ENCODE measurements at places on chromosomes 2 and 18.

DNA sequence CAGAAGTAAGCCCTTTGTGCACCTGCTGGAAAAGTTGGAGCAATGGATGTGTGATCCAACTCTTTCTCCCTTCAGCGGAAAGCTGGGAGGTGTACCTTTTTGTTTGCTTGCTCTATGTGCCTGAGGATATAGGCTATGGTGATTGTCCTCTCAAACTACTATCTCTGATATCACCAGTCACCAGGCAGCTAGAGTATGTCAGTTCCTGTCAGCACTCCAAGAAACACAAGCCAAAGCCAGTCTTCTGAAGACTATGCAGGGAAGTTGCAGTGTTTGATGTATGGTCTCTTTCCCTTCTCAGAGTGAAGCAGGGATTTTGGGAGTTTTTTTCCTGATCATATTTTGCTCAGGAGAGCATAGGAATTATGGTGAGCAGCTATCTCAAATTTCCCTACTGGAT is 146.4 kb downstream of the PTH2R start:
- no peak for DNase-seq

DNA sequence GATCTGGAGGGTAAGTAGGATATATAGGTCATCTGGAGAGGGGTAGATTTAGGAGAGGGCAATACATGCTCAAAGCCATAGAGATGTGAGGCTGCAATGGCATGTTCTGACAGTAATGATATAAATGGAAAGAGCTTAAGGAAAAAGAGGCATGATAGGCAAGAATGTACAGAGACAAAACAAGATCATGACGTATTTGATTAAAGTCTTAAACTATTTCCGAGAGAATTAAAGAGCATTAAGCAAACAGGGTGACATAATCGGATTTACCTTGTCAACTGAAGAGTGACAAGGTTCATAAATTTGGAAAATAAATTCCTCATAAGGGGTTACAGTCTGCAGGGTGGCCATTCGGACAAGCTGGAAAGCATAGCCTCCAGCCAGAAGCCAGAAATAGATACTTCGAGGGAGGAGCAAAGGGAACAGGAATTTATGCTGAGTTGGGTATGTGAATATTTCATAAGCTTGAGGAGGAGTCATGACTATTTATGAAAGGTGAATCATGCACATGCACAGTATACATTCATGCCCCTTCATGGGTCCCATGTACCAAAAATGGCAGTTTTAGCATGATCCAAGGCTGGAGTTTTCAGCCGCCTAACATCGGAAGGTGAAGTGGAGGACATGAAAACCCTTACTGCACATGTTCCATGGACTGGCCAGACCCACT is 396.2 kb upstream of the VWC2L start:
- no peak for DNase-seq

- no peak for DNase-seq
Observed at GRCh38 chr2:191126386-191127085, 24.3 kb downstream of the STAT4 start.

DNA sequence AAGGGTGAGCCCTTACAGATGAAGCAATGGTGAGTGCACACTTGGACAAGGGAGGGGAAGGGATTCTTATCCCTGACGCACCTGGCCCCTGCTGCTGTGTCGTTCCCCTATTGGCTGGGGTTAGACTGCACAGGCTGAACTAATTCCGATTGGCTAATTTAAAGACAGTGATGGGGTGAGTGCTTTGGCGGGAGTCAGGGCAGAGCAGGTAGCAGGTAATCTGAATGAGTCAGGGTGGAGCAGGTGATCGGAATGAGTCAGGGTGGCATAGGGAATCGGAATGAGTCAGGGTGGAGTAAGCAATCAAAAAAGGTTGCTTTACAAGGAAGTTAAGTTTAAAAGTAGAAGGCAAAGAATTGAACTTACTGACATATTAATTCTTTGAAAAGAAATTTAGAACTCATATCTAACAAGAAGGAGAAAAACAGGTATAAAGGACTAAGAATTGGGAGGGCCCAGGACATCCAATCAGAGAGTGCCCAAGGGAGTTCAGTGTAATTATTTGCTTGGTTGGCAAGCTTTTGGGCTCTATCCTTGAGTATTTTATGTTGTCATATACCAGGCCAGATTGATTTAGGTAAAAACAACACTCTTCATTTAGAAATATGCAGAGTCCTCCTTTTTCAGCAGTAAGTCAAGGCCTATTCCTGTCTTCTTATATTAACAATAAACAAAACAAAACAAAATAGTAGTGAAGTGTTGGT is 52.3 kb upstream of the RALBP1 start:
- no peak for DNase-seq

- DNase-seq, result no peak
Observed at GRCh38 chr2:107543793-107544192, 282.9 kb upstream of the RGPD4 start.

- DNase-seq, result no peak
Observed at GRCh38 chr2:33370636-33371265, 105.7 kb upstream of the RASGRP3 start.

DNA sequence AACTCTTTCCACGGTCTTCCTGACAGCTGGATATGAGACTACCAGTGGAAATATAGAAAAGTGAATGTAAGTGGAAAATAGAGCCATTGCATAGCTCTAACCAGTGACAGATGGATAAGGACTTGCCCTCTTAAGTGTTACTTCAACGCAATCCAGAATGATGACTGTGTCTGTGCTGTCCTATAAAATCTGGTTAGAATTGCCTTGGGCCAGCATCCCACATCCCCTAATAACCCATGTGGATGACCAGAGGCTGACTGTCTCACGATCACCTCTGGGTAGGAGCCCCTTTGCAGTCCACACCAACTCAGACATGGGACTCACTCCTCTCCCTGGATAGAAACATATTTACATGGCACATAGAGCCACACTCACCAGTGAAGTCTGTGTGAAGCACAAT is 186.6 kb downstream of the C1D start:
- DNase-seq, result no peak

DNA sequence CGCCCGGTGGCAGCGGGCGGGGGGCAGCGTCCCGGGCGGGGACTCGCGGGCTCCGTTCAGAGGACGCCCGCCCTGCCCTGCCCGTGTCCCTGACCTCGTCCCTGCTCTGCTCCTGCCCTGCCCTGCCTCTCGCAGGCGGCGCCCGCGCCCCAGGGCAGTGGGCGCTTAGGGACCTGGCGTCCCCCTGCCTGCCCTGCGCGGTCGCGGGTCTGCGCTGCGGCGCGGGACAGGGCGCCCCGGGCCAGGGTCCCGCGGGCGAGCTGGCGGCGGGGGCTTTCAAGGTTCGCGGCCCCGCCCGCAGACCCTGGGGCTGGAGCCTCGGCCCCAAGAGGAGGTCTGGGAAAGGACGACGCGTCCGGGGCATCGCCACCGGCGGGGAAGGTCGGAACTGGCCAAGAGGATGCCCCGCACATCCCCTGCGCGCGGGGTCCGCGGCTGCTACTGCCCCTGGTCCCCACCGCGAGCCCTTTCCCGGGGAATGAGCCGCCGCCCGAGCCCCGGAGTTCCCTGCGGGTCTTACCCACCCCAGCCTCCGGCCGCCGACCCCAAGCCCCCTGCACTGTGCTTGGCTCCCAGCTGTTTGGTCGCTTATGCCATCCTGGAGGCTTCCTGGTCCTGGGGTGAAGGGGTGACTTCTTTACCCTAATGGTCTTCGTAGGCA is 679 bp downstream of the RNF144A start:
- DNase-seq, result no peak

DNA sequence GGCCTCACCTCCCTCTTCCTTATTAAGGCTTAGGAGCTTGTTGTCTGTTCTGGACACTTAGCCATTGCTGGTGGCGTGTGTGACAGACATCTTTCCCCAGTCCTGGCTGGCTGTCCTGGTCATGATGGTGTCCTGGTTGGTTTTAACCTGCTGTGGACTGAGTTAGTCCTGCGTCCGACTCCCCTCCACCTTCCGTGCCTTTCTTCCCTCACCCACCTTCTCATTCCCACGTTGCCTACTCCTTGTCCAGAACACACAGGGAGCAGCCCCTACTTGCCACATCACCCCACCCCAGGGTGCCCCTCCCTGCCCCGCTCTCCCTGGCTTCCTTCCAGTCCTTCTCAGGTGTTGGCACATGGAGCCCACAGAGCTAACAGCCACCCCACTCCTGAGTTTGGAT is 9.5 kb downstream of the ANO7 start:
- DNase-seq, result no peak

Data from NCI-H1048 (cell line).